ENCODE measurements at places on chromosomes 5 and 9.

DNA sequence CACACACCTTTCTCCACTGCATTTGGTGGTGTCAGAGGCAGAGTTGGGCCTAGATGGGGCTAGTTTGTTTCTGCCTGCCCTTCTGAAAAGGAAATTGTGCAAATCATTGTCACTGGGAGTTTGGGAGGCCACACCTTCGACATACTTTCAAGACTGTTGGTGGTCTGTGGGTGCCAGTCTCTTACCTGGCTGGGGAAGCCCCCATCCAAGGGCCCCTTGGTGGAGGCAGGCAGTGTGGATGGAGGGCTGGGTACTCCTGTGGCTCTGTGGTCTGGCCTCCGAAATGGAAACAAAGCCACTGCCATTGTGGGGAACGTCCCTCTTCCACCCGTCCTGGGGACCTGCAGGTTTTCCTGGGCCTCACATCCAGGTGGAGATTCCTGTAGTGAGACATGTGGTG is 10.9 kb upstream of the PHYHD1 start:
- DNase-seq: no peak

- peak; percentile 21 for DNase-seq
Observed at GRCh38 chr9:117156771-117157535, 257.9 kb downstream of the ASTN2 start.

DNA sequence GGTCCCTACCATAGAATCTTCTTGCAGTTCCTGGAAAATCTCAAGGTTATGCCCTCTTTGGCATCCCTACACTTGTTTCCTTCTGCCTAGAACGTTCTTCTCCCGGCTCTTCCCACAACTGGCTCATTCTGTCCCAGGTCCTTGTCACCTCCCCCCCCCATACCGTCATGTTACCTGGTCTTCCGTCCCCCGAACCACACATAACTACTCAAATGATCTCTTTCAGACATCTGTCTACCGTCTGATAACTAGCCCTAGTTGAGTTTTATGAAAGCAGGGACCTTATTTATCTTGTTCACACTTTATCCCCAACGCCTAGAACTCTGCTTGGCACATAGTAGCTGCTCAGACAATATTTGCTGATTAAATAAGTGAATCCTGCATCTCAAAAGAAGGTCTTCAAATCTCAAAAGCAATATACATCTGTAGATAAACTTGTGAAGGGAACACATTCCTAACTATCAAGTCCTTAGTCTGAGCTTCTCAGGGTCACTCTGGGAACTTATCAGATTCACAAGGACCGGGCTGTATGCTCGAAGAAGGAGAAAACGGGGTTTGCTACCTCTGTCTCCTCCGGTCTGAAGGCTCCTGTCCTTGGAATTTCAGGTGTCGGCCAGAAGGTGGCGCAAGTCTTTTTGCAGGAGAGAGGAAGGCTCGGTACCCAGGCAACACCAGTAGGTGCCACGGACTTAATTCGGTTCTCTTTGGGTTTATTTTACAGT is 30.0 kb downstream of the LCP2 start:
- no peak for DNase-seq

GRCh38 chr5:148482697-148483462 is 99.1 kb downstream of the FBXO38 start:
- no peak for DNase-seq

DNA sequence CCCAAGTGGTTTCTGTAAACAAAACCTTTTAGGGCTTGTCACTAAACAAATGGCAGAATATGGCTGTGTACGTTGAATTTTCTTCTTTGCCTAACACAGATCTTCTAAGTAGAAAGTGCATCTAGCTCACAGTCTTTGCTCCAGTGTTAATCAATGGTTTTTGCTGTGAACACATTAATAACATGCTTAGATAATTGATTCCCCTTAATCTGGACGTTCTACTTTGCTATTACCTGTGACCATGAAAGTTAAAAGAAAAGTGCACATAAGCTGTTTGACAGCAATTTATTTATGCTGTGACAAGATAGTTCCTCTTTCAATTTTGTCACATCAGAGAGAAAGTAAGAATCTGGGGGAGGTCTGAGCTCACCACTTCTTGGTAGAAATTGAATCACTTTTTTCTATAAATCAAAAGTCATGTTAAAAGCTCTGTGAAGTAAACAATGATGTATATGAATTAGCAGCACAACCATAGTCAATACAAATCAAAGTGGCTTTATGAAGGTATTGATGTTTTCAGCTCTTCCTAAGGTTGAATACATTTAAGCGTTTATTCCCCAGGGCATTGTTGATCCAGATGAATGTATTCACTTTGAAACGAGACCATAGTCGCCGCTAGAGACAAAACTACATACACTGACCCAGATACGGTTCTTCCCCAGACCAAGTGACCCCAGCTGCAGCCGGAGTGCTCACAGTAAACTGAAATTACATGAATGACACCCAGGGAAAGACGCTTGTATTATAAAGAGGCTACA is 174.6 kb upstream of the ZNF608 start:
- DNase-seq: no peak

DNA sequence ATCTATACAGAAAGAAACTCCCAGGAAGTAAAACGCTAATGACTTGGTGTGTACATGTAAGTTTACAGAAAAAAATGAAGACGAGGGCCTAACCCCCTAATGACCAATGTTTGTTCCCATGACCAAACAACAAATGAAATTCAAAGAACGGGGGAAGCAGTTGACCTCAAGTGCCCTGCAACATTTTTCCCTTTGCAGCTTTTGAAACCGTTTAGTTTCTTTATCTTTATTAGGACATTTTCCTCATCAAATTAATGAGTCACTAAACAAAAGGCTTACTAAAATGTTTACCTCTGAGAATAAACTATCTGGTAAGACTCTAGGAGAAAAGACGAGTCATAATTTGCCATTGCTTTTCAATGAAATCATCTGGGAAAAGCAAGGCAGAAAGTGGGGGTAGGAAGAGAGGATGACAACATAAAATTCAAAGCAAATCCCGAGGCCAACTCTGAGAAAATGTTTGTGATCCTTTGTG is 57.4 kb downstream of the LHFPL2 start:
- no peak for DNase-seq

DNA sequence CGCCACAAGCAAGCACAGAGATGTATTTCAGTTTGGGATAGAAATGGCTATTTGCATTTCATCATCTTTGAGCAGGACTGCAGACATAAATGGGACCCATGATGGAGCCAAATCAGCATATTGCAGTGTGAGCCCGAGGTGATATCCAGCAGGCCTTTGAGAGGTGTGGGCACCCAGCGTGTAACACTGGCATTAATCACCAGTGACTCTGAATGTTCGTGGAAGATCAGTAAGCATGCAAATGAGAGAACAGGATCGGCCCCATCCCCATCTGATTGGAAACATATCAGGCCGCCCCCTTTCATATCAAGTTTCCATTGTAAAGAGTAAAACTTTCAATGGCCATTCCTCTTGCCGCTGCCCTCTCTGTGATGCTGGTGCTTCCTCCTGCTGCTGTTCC is 84.0 kb downstream of the GTF3C4 start:
- no peak for DNase-seq

DNA sequence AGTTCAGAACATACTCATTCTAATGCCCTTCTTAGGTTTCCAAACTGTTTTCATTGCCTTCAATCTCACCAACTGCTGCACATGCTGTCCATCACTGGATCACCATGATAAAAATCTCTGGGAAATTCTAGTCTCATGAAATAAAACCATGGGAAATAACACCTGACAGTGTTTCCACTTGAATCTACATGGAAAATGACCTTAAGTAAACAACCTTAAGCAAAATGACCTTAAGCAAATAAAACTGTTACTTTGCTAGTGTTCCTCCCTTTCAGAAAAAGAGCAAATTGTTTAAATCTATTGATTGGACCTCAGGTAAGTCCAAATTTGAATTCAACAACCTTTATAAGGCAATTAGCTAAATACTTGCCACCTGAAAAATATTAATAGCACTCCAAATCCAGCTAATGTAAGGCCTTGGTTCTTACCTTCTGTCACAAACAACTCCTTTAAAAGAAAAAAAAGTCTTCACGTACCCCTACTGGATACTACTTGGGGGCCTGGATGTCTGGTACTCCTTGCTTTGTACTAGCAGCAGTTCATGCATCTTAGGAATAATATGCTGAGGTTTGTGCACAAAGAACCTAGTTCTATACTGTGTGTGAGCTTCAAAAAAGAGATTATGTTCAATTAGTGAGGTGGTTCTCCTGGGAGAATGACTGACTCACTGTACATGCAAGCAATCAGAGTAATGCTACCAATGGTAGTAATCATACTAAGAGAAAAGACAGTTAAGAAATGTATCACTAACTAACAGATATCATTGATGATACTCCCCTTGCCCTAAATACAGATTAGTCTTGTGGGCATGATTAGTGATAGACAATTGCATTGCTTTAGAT is 630.4 kb downstream of the PSAT1 start:
- no peak for DNase-seq

GRCh38 chr5:101153526-101153925 is 250.4 kb upstream of the ST8SIA4 start:
- DNase-seq: no peak

- no peak for DNase-seq
Observed at GRCh38 chr5:54580997-54581811, 63.6 kb downstream of the SNX18 start.

DNA sequence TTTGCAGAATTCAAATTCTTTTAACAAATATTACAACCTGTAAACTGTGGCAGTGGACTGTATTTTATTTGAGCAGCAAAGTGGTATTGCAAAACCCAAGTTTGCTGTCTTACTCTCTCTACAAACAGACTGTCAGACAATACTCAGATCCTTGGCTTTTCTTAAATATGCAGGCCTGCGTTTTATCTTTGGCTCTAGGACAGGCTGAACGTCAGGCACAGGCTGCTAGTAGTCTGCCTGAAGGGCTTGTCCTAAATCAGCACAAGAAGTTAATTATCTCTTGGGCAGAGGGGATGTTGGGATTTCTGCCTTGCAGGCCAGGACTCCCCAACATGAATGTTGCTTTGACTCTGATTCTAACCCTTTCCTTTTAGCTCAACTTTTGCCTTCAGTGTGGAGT is 147.5 kb downstream of the SLIT3 start:
- DNase-seq: no peak

DNA sequence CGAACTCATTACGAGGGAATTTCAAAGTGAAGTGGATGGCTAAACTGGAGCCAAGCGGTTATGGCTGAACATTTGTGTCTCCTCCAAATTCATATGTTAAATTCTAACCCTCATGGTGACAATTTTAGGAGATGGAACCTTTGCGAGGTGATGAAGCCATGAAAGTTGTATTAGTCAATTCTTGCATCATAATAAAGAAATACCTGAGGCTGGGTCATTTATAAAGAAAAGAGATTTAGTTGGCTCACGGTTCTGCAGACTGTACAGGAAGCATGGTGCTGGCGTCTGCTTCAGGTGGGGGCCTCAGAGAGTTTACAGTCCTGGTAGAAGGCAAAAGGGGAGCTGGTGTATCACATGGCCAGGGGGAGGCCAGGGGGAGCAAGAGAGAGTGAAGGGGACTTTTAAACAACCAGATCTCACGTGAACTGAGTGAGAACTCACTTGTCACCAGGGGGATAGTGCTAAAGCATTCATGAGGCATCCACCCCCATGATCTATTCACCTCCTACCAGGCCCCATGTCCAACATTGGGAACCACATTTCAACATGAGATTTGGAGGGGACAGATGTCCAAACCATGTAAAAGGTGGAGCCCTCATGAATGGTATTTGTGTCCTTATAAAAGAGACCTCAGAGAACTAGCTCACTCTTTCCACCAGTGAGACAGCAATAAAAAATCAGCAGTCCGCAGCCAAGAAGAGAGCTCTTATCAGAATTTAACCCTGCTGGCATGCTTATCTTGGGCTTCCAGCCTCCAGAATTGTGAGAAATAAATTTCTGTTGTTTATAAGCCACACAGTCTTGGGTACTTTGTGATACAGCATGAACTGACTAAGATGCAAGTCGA is 143.4 kb downstream of the MTRR start:
- no peak for DNase-seq

- DNase-seq: no peak
Observed at GRCh38 chr5:108214857-108215256, 167.0 kb downstream of the FBXL17 start.

DNA sequence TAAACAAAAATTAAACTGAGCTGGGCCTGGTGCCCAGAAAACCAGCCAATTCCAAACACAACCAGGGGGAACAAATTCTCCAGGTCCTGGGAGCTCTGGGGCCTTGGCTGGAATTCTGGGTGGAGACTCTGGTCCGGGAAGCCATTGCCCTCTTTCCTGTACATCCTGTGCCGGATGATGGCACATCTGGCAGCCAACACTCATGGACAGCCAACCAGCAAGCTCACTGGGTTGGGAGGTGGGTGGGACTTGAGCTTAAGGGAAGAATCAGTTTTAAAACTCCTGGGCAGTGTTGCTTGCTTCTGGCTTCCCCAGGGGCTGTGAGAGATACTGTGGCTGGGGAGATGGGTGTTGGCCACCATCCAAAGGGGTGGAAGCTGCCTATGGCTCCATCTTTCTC is 56.1 kb downstream of the PCDH1 start:
- DNase-seq: no peak

GRCh38 chr9:105713260-105714019 is 19.1 kb downstream of the TMEM38B start:
- DNase-seq: no peak

- DNase-seq: no peak
Observed at GRCh38 chr5:27906931-27907601, 868.7 kb upstream of the CDH9 start.

GRCh38 chr5:160341309-160341870 is 29.0 kb upstream of the CCNJL start:
- DNase-seq: no peak

DNA sequence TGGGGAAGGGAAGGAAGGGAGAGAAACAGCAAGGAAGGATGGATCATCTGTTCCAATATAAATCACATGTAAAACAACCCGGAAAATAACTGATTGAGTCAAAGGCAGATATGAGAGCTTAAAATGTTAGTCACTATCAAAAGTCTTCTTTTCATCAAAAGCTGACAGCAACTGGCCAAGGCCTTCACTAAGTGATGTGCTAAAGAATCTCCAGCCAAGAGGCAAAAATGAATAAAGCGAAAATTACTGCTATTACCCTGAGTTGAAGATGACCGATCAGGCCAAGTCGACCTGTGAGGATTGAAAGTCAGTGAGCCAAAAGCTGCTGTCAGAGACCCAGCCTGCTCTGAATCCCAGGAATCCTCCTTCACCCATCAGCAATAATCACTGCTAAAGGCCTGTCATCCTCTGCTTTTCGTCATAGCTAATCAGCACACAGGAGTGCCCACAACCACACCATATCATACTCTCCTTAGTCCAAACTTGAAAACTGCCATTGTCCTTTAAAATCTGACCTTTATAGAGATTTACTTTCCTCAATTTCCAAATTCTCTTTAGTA is 736.9 kb downstream of the TLE1 start:
- no peak for DNase-seq

DNA sequence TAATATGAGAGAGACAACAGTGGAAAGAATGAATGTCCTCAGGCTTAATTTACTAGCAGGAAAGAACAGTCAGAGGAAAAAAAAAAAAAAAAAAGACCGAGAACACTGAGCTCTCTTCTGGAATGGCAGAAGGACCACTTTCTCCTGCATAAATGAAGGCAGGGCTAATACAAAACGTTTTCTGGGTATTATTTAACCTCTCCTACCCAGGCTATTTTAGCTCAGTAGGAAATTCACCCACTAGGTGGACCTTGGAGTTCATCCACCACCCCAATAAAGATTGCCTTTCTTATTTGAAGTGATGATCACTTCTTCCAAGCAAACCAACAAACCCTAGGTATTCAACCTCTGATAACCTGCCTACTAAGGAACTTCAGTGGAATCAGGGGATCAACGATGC is 3.7 kb downstream of the GLIS3 start:
- no peak for DNase-seq

Measured in cerebellar nuclear complex (tissue), 1 donor.